Activated CD8-positive, alpha-beta memory T cell treated with anti-CD3 and anti-CD28 coated beads for 1 hour (primary cell): ENCODE measurements at places on chromosomes 2 and 18.

- DNase-seq, result no peak
Measured at GRCh38 chr2:127508631-127509034, 17.7 kb downstream of the IWS1 start.

DNA sequence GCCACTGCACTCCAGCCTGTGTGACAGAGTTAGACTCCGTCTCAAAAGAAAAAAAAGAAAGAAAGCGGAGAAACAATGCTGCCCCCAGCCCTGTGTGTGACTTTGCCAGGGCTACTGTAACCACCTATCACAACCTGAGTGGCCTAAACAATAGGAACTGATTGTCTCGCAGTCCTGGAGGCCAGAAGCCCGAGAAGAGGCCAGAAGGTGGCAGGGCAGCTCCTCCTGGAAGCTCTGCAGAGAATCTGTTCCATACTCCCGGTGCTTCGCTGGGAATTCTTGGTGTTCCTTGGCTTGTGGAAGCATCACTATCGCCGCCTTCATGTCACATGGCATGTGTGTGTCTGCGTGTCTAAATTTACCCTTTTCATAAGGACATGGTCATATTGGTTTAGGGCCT lies 14.4 kb upstream of the RAB17 start:
- no peak for DNase-seq

- no peak for DNase-seq
Measured at GRCh38 chr2:74889159-74889558, 55.2 kb downstream of the HK2 start.

DNA sequence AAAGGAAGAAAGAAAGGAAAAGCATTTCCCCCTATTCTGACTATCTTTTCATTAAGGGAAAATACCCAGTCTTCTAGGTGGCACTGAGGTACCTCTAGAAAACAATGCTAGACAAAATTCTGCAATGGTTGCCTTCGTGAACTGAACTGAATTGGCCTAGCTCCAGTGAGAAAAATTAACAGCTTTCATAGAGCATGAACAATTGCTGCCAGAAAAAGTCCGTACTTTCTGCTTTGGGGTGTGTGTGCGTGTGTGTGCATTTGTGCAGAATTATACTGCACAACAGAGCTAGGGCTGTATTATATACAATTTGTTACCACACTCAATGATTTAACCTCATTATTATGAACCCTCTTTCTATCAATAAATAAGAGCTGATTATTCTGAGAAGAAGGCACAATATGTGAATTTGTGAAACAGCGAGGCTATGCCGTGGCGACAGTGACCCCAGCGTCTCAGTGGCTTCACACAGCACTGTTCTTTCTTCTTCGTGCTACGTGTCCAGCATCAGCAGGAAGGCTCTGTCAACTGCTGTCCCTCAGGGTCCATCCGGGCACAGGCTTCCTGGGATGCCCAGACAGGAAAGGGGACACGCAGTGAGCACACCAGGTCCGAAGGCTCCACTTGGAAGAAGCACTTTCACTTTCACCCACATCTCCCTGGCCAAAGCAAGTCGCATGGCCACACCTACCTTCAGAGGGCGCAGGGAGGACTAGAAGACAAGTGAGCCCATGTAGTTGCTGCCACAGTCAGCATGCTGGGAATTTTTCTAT lies 47.5 kb downstream of the PTGR3 start:
- DNase-seq, result no peak

DNA sequence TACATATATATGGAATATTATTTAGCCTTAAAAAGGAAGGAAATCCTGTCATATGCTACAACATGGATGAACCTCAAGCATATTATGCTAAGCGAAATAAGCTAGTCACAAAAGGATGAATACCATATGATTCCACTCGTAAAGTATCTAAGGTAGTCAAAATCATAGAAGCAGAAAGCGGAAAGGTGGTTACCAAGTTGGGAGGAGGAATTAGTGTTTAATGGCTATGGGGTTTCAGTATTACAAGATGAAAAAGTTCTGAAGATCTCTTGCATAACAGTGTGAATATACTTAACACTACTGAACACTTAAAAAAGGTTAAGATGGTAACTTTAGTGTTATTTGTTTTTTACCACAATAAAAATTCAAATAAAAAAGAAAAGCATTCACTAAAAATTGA lies 99.0 kb downstream of the MGAT5 start:
- DNase-seq, result no peak
